CD8-positive, alpha-beta T cell (primary cell): ENCODE measurements at places on chromosomes 3 and 15.

- DNase-seq, result no peak
Observed at GRCh38 chr15:59904450-59905135, 99.5 kb upstream of the FOXB1 start.

DNA sequence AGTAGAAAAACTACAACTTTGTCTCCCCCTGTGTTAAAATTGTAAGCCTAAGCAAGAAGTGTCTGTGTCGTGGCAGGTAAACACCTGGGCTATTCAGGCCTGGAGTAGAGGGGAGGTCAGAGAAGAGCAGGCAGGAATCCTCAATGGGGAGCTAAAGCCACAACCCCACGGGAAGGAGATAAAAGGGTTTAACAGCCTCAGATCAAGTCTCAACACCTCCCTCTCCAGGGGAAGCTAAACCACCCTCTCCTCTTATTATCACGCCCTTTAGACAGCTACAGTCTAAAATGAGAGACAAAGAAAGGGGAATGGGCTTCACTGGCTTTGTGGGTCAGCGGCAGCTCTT, 11.6 kb downstream of the ETV5 start:
- DNase-seq, result no peak

DNA sequence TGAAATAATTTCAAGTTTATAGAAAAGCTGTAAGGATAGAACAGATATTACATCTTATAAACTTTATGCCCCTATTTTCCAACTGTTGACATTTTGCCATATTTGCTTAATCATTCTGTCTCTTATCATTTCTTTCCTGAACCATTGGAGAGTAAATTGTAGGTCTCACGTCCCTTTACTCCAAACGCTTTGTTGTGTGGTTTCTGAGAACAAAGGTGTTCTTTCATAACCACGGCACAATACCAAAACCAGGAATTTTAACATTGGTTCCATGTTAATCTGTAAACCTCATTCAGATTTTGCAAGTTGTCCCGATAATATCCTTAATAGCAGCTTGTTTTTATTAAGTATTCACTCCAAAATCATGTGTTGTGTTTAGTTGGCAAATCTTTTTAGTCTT, 134.8 kb downstream of the AKAP13 start:
- DNase-seq, result no peak

DNA sequence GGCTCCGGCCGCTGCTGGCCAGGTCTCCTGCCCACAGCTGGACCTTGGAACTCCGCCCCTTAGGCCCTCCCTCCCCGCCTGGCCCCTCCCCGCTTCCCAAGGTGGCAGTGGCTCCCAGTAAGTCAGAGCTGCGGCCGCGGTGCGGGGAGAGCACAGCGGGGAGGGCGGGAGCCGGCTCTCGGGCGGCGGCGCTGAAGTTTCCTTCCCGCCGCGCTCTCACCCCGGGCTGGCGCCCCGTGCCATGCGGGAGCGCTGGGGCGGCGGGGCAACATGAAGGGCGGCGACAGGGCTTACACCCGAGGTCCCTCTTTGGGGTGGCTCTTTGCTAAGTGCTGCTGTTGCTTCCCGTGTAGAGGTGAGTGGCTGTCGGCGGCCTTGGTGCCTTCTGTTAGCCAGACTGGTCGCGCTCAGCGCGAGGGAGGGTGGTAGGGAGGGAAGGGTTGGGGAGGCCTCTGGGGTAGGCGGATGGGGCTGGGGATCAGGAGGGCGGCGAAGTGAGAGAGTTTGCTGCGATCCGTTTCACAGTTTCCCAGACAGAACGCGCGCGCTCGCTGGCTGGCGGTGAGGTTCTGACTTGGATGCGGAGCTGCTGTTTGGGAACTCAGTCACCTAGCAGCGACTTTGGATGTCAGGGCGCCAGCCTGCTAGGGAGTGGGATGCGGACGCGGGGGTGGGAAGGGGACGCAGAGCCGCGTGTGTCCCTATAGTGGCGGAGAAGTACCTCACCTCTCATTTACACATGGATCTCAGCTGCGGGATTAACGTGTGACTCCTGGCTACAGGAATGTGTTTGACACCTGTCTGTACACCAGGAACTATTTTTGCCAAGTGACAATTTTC, 145.5 kb upstream of the UMPS start:
- peak; percentile 45 for DNase-seq

- DNase-seq, result no peak
Observed at GRCh38 chr3:104360038-104360437, 1006.7 kb upstream of the ALCAM start.

DNA sequence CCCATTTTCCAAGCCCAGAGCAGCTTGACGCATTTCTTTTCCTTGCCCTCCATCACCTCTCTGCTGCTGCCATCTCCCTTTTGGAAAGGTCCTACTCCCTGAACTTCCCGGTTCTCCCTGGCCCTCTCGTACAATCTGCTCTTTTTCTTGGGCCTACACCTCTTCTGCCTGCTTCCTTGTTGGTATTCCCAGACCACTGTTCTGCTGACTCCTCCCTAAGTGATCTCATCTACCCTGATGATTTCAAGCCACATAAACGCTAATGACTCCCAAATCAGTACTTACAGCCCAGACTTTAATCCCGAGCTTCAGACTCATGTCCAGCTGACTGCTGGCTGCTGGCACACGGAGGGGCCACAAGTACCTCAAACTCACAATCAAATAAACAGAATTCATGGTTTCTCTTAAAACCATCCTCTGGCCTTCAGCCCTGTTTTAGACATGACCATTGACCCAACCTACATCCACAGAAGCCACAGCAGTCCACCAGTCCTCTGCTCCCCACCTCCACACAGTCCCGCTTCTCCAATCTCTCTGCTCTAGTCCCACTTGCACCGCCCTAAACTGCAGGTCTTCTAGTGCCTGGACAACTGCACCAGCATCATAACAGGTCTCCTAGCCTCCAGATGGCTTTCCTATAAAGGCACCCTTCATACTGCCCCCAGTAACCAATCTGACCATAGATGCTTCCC, 57.6 kb downstream of the AAGAB start:
- no peak for DNase-seq

GRCh38 chr15:35871282-35871681, 325.3 kb upstream of the DPH6 start:
- DNase-seq, result no peak

- DNase-seq, result no peak
Observed at GRCh38 chr3:194910414-194910984, 224.8 kb downstream of the FAM43A start.

DNA sequence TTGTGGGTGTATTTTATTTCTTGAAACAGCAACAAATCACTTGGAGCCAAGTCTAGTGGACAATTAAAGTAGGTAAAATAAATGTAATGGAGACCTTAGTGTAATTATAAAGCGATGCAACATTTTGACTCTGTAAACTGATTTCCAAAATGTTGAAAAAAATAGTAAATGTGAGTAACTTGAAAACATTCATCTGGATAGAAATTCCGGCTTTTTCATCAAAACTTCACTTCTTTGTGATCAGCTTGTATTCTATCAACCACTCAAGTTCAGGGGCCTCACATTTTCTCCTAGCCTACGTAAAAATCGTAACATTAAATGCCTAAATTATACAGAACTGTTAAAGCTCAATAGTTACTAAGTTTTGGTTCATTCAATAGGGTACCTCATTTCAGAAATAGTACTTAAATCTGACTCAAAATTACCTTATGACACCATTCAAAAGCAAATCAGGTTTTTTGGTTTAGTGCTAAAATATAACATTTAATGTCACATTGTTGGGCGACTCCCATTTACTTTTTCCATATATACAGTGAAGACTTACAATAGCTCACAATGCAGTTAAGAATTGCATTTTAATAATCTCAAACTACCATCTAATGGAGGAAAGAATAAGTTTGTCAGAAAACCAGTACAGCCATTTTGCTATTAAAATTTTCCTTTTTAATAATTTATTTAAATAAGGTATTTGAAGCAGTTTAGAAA, 12.7 kb downstream of the CCNL1 start:
- no peak for DNase-seq
